Urothelium cell line (cell line): ENCODE measurements at places on chromosomes 5 and 9.

DNA sequence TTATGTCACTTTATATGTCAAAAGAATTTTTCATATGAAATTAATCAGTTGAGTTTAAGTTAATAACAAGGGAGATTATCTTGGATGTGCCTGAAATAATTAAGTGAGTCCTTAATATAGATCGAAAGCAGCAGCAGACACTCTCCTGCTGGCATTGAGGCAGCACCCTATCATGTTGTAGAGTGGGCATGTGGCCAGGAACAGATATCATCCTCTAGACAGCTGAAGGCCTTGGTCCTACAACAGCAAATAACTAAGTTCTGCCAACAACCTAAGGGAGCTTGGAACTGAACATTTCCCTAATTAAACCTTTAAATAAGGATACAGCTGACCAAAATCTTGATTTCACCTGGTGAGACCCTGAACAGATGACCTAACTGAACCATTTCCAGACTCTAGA is 25.8 kb upstream of the UGT3A1 start:
- DNase-seq, result no peak

GRCh38 chr5:176723440-176723839 is 76.2 kb downstream of the TSPAN17 start:
- no peak for DNase-seq

DNA sequence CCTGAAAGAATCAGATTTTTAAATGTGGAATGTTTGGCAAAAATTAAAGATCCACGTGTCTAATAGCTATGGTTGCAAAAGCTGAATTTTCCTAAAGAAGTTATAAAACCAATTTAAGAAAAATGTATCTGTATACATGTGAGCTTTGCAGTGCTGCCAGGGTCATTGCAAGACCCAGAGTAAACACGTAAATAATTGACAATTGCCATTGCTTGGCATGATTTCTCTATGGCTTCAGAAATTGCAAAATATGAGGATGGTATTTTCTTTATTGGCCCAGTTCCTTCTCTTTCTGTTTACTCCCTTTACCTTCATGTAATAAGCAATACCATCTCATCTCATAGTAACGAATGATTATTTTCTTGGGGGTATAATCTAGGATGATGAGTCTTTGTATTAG is 123.9 kb downstream of the ERCC6L2 start:
- no peak for DNase-seq

DNA sequence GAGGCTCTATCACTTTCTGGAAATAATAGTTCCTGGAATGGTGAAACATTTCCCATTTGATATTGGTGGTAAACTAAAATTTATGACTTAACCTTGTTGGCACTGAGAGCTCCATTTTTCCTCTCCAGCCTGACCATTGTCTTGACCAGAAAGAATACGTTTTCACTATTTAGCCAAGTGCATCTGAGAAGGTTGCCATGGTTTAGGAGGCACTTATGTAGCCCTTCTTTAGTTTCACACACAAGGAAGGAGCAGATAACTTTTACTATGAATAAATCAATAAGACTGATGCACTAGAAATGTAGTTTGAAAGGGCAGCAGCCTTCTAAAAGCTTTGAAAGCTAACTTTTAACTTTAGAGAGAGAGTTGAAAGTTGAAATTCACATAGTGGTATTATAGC is 1045.5 kb upstream of the CDH6 start:
- DNase-seq, result no peak

DNA sequence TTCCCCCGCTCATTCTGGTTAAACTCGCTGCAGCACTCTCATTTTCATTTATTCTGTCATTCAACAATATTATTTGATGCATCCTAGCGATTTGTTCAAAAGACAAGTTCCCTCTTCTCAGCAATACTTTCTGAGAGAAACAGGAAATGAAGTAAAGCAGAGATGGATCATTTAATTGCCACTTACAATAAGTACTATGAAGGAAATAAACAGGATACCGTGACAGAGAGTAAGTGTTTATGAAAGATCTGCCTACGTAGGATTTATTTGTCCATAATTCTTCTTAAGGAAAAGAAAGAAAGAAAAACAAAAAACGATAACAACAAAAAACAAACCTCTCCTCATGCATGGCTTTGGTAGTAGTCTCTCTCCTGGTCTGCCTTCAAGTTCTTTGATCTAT is 406.8 kb upstream of the ZNF608 start:
- DNase-seq, result no peak

DNA sequence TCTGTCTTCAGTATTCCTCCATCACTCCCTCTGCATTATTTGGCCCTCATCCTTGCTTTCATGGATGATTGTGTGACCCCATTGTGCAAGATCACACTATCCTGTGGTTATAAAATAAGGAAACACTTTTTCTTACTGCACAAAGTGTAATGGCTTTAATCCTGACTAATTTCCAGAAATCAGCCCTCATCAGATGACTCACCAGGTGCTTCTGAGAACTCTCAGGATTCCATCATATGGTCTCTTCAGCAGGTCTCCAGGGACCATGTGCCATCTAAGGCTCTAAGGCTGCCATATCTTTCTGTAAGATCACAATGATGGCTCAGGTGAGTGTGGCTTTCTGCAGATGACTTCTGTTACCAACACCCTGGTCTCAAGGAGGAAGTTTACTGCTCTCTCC is 27.3 kb upstream of the FER start:
- DNase-seq, result no peak

- DNase-seq, result no peak
These were observed 198.3 kb downstream of the KCTD16 start for GRCh38 chr5:144369006-144369405.

DNA sequence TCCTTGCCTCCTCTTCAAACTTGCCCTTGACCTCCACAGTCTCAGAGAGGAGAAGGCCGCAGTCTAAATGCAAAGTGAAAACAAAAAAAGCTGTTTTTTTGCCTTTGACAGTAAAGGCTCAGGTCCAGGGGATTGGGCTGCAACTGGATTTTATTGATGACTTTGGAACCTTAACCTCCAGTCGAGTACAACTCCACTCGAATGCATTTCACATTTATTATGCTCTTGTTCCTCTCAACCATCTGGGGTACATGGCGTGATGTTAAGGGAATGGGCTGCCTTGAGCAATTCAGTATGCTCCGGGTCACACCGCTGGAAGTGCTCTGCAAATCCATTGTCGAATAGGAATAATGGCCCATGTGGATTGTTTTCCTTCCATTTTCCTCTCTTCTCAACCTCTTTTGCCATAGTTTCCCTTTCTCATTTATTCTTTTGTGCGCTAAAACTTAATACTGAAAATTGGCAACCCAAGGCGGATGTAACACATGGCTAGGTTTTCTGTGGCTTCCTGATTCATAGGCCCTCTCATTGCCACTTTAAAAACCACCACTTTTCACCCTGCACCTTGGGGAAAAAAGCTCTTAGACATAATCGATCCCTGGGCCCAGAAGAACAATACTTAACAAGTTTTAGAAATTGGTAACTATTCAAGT is 34.3 kb downstream of the ITK start:
- no peak for DNase-seq

- peak; percentile 12 for DNase-seq
These were observed 192.6 kb upstream of the MSX2 start for GRCh38 chr5:174531782-174532191.
